ENCODE measurements at places on chromosomes 11 and 22.

- no peaks in the 10 kb centered on the region for H3K36me3 ChIP-seq
- no peaks in the 10 kb centered on the region for H3K27me3 ChIP-seq
- DNase-seq: peak; percentile 48
- H3K4me3 ChIP-seq: no peak overlapping the region
Observed at GRCh38 chr11:126115816-126116331, 53.2 kb upstream of the CDON start.

DNA sequence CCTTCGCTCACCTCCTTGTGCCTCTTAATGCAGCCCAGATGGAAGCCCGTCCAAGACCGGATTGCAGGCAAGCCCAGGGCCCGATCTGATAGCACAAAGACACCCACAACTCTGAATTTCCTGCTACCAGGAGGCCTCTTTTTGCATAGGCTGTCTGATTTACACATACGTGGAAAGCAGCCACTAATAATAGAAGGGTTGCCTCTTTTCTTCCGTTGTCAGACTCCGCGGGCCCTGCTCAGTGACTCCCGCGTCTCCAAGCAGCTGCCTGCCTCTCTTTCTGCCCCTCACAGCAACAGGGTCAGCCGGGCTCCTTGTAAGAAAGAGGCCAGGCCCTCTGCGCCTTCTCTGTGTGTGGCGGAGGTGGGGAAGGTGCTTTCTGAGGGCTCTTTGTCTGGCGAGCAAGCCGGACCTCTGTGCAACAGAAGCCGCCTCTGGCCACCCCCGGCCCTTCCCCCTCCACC is 26.7 kb downstream of the FLI1 start:
- no peaks in the 10 kb centered on the region for H3K4me1 ChIP-seq
- DNase-seq: no peak
- H3K4me3 ChIP-seq: no peak overlapping the region
- no peaks in the 10 kb centered on the region for H3K36me3 ChIP-seq
- peaks cover 33% of the 10 kb centered on the region for H3K27me3 ChIP-seq
- H3K27ac ChIP-seq: no peak overlapping the region

- H3K27ac ChIP-seq: no peak overlapping the region
- H3K36me3 ChIP-seq: no peaks in the 10 kb centered on the region
- H3K4me3 ChIP-seq: no peak overlapping the region
- no peaks in the 10 kb centered on the region for H3K27me3 ChIP-seq
- no peak for DNase-seq
Observed at GRCh38 chr22:33811686-33812085, 108.6 kb downstream of the LARGE1 start.

GRCh38 chr11:118689503-118689851 is 10.0 kb upstream of the TREH start:
- DNase-seq: no peak
- peaks cover 4% of the 10 kb centered on the region for H3K4me1 ChIP-seq
- peak overlapping the region; percentile 41 for H3K4me3 ChIP-seq
- no peak overlapping the region for H3K27ac ChIP-seq
- no peaks in the 10 kb centered on the region for H3K27me3 ChIP-seq

GRCh38 chr22:35697142-35697541 is 20.5 kb upstream of the APOL5 start:
- no peak for DNase-seq
- no peak overlapping the region for H3K4me3 ChIP-seq
- no peaks in the 10 kb centered on the region for H3K27me3 ChIP-seq
- no peaks in the 10 kb centered on the region for H3K4me1 ChIP-seq

GRCh38 chr11:102620818-102621561 is 4.1 kb downstream of the MMP20 start:
- no peaks in the 10 kb centered on the region for H3K4me1 ChIP-seq
- no peak for DNase-seq
- H3K27me3 ChIP-seq: no peaks in the 10 kb centered on the region
- no peak overlapping the region for H3K4me3 ChIP-seq

GRCh38 chr11:34345540-34345876 is 12.3 kb downstream of the ABTB2 start:
- H3K27ac ChIP-seq: no peak overlapping the region
- no peaks in the 10 kb centered on the region for H3K27me3 ChIP-seq
- peaks cover 54% of the 10 kb centered on the region for H3K4me1 ChIP-seq

GRCh38 chr11:121210445-121211080 is 82.0 kb upstream of the SC5D start:
- H3K4me1 ChIP-seq: no peaks in the 10 kb centered on the region
- DNase-seq: no peak
- peaks cover 29% of the 10 kb centered on the region for H3K27me3 ChIP-seq

Measured in A673 (cell line).